ENCODE measurements at places on chromosomes 3 and 15.

- DNase-seq, result no peak
Measured at GRCh38 chr3:142029052-142029642, 120.2 kb downstream of the TFDP2 start.

- no peak for DNase-seq
Measured at GRCh38 chr15:49673861-49674260, 53.0 kb downstream of the DTWD1 start.

DNA sequence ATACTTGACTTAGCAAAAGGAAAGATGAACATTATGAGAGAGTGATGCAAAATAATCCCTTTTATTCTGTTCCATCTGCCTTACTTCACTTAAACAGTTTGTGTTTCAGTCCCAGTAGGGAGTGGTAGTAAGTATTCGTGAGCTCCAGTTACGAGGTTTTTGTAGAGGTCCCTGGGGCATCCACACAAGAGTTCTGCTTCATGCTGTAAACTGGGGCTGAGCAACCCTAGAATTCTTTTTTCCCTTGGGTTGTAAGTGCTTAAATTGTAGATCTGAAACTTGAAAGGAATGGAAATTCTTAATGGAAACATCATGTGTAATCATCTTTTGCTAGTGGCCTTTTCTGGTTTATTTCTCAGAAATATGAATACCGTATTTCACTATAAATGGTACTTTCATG lies 79.5 kb downstream of the SEMA6D start:
- DNase-seq, result no peak

GRCh38 chr15:85149465-85150129 lies 167.9 kb downstream of the PDE8A start:
- no peak for DNase-seq

GRCh38 chr15:85579957-85580694 lies 199.7 kb downstream of the AKAP13 start:
- no peak for DNase-seq

DNA sequence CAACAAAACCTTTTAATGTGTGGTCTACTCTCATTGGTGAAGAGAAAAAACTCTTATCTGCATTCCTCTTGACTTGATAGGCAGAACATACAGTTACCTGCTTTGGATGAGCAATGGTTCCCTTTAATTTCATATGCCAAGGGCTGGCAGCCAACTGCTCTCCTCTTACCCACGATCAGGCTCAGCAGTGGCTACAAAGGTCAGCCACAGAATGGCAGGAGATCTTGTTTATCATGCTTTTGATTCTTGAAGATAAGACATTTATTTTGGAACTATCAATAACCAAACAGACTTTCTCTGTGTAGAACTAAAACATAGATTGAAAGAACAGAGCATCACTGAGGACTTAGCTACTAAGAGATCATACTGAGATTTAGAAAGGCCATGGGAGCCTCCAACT lies 6.1 kb upstream of the IREB2 start:
- no peak for DNase-seq

GRCh38 chr15:37093480-37094332 lies 6.6 kb downstream of the MEIS2 start:
- DNase-seq, result no peak

- no peak for DNase-seq
Measured at GRCh38 chr3:123076496-123077418, 9.9 kb downstream of the PDIA5 start.

DNA sequence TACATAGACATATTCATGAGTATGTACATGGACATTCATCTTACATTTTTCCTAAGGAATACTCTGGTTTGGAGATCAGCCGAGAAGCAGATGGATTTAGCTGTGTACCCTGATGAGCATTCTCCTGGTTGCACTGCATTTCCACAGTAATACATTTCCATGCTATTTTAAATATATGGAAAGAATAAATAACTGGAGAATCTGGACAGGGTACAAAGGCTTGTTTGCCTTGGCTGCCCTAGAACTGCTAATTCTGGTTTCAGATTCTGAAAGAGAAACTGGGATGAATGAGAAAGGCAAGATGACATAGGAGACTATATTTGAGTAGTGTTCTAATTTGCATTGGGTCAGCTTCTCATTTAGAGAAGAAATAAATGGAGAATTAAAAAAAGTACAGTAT lies 190.8 kb upstream of the FAM3D start:
- no peak for DNase-seq

- no peak for DNase-seq
Measured at GRCh38 chr15:25792128-25792527, 71.0 kb downstream of the ATP10A start.

- DNase-seq, result no peak
Measured at GRCh38 chr3:95508124-95508523, 1306.3 kb upstream of the EPHA6 start.

GRCh38 chr3:13026534-13026933 lies 46.7 kb downstream of the IQSEC1 start:
- DNase-seq, result no peak

DNA sequence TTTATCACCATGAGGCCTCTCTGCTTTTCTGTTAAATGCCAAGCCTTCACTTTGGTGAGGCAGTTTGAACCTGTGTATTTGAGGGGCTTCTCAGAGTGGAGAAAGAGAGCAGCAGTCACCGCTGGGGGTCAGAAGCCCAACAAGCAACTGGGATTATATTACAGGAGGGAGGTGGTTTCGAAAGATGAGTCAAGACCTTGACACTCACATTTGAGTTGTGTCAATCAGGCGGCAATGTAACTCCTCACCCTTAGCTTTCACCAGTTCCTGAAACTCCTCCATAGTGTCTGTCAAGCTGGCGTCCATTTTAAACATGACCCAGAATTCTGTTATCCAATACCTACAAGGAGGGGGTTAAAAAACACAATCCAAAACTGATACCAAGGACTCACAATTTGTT lies 46.5 kb downstream of the RASGRP1 start:
- no peak for DNase-seq

DNA sequence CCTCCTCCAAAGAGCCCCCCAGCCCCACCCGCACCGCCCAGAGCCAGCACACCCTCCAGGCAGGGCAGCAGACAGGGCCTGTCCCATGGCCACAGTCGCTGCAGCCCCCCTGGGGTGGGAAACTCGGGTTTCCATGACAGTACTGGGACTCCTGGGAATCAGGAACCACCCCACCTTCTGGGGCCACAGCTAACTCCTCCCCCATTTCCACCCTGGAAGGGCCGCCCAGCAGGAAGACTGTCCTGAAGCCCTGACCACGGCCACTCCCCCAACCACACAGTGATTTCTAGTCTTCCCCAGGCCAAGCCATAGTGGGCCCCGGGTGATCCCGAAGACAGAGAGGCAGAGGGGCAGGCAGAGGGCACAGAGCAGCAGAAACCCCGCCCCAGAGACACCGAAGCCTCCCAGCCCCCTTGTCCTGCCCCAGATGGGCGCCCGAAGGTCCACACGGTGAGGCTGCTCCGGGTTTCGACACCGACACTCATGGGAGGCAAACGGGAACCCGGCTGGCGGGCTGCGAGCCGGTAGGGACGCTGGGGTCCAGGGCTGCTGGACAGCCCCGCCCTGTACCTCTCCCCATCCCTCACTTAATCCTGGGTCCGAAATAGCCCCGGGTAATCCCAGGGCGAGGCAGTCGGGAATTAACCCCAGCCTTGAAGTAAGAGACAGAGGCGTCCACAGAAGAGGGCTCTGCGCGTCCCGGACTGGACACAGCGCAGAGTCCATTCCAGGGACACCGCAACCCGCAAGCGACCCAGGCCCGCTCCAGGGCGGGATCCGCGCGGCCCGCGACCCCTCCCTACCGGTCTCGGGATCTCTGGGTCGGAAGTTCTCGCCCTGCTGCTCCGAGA lies 138.4 kb downstream of the NUP210 start:
- no peak for DNase-seq

DNA sequence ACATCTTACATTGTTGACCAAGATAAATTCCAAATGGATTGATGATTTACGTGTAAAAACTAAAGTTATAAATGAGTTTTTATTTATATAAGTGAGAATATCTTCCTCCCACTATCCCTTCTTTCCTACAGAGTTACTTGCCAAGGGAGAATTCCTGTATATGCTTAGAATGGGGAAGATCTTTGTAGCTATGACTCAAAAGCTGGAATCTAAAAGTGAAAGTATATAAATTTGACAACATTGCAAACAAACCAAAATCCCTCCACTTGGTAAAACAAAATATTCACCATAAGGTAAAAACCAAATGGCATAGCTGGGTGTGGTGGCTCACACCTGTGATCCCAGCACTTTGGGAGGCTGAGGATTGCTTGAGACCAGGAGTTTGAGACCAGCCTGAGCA lies 52.7 kb upstream of the GCNT3 start:
- no peak for DNase-seq

DNA sequence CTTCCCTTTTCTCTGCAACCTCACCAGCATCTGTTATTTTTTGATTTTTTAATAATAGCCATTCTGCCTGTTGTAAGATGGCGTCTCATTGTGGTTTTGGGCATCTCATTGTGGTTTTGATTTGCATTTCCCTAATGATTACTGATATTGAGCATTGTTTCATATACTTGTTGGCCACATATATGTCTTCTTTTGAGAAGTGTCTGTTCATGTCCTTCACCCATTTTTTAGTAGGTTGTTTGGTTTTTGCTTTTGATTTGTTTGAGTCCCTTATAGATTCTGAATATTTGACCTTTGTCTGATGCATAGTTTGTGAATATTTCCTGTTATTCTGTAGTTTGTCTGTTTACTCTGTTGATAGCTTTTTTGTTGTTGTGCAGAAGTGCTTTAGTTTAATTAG lies 312.2 kb upstream of the TBC1D5 start:
- DNase-seq, result no peak

DNA sequence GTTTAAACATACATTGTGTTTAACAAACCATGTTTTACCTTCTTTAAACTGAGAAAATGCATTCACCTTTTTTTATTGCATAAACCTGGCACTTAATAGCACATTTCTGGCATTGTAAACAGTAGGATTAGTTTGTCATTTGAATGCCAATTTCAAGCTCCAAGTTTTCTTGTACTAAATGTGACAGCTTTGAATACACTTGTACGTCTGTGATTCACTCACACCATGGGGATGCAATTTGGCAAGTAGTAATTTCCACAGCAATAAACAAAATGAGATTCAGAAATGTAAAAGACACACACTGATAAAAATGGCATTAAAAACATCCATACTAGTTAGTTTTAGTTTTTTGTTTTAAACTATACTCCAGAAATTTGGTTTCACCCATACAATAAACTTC lies 598.9 kb downstream of the SI start:
- no peak for DNase-seq

DNA sequence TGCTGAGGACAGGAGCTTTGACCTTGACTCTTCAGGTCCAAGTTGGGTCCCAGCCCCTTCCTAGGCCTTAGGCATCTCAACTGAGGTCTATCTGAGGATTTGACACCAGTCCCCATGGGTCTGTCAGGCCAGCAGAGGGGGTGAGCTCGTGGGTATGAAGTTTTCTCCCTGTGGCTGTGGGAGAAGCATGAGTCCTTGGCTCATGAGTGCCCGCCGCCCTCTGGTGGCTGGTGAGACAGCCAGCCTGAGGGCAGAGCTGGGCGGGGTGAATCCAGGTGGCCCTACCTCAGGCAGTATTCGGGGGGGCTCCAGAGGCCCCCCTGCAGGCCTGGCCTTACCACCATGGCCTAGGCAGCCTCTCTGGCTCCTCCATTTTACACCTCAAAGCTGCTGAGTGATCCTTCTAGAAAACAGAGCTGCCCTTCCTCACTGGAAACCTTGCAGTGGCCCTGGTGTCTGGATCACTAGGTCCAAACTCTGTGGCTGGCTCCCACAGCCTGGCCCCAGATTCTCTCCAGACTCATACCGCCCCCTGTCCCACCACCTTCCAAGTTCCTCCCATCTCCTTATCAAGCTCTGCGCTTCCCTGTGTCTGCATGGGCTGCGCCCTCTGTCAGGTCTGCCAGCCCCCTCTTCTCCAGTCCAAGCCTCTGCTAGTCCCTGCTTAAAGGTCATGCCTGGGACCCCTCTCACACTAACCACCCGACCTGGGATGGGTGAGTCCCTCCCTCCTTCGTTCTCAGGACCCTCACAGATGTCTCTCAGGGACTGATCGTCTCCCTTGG lies 16.1 kb downstream of the SH2D7 start:
- peak; percentile 76 for DNase-seq

- DNase-seq, result no peak
Measured at GRCh38 chr15:96264801-96265515, 65.5 kb upstream of the NR2F2 start.

DNA sequence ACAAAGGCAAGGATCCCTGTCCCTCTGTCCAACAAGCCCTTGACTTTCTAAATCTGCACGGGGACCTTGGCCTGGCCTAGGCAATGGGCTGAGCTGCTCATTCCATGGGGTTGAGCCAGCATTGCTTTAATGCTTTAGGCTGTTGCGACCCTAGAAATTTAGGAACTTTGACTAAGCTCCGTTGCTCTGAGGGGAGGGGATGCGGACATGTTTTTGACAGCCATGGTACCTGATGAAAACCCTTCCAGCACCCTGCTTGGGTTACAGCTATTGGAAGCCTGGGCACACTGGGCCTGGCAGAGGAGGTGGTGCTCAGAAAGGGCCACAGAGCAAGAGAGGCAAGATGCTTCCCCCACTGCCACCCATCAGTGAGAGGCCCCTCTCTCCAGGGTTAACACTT lies 37.1 kb downstream of the SYNM start:
- DNase-seq, result no peak

DNA sequence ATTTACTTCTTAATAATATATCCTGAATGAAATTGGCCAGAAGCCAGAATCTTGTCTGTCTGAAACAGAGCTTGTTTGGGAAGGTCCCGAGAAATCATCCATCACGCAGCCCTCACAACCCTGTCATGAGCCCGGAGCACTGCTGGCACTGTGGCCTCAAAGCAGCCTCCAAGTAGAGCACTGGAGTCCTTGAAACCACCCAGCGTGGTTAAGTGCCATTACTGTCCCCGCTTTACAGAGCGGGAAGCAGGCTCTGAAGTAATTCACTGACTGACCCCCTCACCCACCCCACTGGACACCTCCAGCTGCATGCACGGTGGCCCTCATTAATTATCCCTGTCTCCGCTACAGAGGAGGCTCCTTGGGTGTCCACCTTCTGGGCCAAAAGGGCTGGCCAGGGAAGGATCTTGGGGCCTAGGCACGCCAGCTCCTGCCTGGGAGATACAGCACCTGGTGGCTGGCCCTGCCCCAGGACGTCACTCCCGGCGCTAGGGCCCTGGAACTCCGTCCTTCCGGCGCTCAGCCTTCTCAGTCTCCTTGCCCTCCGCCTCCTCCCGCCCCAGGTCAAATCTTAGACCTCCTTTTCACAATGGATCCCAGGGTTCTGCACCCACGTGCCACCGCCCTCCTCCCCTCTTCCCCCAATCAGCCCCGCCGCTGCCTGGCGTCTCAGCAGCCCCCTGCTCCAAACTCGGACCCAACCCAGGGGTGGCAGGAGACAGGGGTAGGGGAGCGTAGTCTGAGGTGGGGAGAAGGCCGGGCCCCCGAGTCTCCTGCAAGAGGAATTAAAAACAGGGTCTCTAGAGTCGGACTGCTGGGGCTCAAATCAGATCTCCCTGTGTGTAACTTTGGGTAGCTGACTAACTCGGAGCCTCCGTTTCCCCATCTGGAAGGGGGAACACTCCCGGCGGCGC lies 1.1 kb downstream of the TKT start:
- DNase-seq, result peak; percentile 7

- no peak for DNase-seq
Measured at GRCh38 chr3:140078940-140079339, 144.0 kb downstream of the CLSTN2 start.

GRCh38 chr15:100114100-100114499 lies 227.7 kb downstream of the ADAMTS17 start:
- DNase-seq, result no peak
